ACHN (cell line): ENCODE measurements at places on chromosomes 1 and 21.

DNA sequence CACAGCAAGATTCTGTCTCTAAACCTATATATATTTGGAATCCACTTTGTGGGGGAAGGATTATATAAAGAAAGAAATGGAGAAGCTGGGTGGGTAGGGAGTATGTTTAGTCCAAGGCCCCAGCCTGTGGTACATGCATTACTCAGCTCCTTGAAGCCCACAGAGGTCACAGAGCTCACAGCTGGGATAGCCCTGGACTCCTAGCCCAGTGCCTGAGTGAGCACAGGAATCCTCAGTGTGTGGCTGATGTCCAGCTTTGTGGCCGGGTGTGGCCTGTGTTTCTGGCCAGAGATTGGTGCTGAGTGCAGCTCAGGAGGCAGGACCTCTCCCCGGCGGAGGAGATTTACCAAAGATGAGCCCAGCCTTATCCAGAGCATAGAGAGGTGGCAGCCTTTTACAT lies 7.6 kb downstream of the CAPN9 start:
- DNase-seq = peak; percentile 86

DNA sequence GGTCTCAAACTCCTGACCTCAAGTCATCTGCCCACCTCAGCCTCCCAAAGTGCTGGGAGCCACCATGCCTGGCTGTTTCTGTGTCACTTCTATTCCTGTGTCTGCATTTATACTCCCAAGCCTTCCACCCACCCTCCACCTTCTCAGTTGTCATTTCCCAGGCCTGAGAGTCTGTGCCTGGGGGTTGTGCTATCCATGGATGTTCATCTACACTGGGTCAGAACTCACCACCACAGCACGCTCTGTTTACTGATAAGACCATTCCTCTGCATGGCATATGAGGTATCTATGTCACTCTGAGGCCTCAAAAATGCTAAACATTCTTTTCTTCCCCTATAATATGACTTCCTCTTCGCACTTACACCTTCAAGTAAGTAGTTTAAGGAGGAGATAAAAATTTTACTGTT lies 6.1 kb downstream of the NENF start:
- no peak for DNase-seq

DNA sequence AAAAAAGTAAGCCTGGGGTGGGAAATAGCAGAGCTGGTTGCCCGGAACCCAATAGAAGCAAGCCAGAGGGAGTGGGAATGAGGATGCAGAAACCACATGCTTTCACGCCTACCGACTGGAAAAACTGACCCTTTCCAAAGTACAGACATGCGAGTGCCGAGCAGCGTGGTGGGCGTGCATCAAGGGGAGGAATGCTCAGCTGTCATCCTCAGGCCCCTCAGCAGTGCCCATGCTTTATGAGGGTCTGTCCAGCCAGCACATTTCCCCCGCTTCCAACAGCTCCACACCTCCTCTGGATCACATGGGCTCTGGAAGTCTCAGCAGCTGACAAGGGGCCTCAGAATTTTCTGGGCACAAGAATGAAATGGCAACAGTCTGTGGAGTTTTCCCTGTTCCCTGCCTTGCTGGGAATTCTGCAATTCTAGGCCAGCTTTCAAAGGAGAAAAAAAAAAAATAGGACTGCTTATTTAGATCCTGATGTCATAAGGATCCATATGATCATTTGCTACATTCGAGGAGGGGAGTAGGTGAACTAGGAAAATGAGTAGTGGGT lies 19.1 kb upstream of the IKBKE start:
- no peak for DNase-seq

- no peak for DNase-seq
Observed at GRCh38 chr1:98940722-98941079, 64.0 kb downstream of the PLPPR5 start.

- DNase-seq = no peak
Observed at GRCh38 chr1:118485757-118486156, 300.7 kb upstream of the SPAG17 start.

- DNase-seq = no peak
Observed at GRCh38 chr1:40382108-40382460, 8.6 kb downstream of the SMAP2 start.

GRCh38 chr1:155052439-155053395 lies 1.6 kb downstream of the ADAM15 start:
- DNase-seq = peak; percentile 54

DNA sequence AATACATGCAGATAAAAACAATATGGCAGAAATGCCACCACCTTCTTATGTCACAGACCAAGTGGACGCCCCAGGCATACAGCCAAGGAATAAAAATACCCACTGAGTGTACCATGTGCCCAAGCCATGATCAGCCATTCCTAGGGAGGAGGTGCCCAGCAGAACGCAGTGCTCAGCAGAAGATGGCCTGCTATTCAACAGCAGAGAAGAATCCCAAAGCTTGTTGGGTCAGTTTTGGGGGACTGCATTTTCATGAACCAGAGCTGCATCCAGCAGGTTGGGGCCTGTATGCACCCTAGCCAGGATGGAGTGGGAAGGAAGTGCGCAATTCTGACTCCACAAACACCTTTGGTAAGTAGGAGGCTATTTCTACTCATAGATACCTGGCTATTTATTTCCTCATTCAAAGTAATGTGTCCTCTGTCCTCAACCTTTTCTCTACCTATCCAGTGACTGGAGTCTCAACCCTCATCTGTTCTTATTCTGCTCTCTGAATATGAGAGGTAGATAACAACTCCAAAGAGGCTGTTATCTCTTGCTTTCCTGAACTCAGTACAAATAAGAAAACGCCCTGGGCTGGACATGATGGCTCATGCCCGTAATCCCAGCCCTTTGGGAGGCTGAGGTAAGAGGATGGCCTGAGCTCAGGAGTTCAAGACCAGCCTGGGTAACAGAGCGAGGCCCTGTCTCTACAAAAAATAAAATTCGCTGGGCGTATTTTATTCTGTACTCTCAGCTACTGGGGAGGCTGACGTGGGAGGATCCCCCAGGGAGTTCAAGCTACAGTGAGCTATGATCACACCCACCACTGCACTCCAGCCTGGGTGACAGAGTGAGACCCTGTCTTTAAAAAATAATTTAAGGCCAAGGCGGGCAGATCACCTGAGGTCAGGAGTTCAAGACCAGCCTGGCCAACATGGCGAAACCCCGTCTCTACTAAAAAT lies 2.5 kb upstream of the PLEKHM2 start:
- no peak for DNase-seq

- DNase-seq = no peak
Observed at GRCh38 chr1:53015508-53015860, 46.5 kb upstream of the PODN start.

- DNase-seq = no peak
Observed at GRCh38 chr1:211701733-211702132, 26.3 kb upstream of the NEK2 start.

GRCh38 chr1:34268311-34268954 lies 91.7 kb downstream of the C1orf94 start:
- no peak for DNase-seq

DNA sequence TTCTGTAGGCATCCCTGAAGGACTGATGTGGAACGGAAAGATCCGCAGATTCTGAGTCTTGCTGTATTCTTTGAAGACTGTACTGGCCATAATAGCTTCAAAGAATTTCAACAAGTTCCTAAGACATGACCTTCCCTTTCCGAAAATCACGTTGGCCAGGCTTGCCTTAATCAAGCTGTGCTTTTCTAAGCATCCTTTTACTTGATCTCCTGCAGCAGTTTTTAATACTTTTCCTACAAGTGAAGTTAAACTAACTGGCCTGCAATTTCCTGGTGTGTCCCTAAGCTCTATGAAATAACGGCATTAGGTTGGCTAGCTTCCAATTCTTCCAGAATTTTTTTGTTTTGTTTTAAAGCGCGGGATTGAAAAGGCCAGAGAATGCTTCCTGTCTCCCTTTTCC lies 40.3 kb downstream of the SPAG17 start:
- no peak for DNase-seq

DNA sequence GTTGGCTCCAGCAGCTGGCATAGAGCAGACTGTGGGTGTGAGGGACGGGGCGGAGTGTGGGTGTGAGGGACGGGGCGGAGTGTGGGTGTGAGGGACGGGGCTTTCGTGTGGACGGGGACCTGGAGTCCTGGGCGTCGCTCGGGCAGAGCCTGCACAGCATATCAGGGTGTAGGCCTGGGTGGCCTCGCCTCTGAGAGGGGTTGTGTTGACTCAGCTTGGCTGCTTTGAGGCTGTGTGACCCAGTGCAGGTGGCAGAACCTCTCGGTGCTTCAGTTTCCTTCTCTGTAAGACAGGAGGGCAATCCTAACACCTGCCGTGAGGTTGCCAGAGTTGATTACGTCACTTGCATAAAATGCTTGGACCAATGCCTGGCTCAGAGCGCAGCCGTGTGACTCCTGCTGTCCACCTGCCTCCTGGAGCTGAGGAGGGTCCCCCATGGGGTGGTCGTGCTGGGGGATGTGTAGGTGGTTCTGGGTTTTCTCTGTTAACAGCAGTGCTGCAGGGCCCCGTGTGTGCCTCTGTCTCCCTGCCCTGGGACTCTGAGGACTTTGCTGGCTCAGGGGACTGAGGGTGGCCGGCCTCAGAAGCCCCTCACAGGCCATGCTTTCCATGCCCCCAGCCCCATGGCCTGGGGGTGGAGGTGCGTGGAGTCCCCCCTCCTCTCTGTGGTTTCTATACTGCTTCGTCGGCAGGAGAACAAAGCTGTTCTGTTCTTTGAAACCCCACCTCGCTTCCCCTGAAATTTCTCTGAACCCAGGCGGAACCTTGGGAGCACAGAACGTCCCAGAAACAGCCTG lies 15.4 kb downstream of the PDXK start:
- DNase-seq = no peak

GRCh38 chr1:80392529-80392928 lies 1386.0 kb upstream of the ADGRL4 start:
- no peak for DNase-seq

DNA sequence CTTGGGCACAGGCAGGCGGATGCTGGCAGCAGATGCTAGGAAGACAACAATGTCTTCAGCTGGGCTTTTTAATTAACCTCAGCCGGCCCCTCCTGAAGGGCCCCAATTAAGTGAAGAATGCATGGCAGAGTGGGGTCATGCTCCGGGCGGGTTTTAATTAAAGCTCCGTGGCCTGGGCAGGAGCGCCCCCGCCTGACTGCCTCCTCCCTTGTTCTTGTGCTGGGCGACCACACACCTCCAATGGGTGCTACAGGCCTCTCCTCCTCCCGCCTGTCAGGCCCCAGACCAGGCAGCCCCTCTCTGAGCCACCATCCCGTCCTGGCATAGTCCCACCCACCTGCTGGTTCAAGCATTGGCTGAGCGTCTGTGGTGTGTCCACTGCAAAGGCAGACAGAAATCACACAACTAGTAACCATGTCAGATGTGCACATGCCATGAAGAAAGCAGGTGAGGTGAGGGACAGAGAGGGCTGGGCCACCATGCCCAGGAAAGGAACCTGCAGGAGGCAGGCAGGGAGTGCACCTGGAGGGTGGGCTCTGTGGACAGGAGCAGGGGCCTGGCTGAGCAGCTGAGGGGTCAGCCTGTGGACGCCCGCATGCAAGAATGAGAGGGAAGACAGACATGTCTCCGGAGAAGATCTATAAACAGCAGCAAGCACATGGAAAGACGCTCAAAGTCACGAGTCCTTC lies 8.5 kb upstream of the ARF1 start:
- no peak for DNase-seq

DNA sequence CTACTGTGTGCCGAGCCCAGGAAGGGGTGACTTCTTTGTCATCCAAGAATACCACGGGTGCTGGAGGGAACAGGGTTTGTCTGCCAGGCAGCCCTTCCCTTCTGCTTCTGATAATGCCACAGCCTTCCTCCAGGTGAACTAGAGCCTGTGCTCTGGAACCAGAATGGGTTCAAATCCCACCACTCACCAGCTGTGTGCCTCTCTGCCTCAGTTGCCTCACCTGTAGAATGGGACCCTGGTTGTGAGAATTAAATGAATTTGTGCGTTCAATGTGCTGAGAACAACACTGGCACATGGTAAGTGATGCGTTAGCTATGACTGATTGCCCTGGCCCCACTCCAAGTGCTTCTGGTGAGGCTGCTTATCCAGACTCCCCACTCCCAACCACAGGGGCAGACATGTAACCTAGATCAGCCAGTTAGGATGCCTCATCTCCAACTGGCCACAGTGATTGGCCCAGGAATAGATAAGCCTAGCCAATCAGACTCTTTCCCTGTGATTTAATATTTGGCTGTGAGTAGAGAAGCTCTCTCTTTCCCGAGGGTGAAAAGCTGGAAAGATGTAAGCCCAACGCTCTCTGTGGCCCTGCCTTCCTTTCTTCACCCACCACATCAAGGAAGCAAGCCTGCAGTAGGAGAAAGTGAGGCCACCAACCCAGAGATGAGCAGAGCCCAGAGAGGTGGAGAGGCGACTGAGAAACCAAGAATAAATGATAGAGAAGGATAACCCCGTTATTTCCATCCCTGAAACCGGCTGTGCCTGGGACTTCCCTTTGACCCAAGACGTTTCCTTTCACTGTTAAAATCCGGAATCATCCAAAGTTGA lies 20.8 kb upstream of the LAPTM5 start:
- peak; percentile 93 for DNase-seq

GRCh38 chr21:32613436-32614043 lies 1.4 kb upstream of the CFAP298 start:
- no peak for DNase-seq

DNA sequence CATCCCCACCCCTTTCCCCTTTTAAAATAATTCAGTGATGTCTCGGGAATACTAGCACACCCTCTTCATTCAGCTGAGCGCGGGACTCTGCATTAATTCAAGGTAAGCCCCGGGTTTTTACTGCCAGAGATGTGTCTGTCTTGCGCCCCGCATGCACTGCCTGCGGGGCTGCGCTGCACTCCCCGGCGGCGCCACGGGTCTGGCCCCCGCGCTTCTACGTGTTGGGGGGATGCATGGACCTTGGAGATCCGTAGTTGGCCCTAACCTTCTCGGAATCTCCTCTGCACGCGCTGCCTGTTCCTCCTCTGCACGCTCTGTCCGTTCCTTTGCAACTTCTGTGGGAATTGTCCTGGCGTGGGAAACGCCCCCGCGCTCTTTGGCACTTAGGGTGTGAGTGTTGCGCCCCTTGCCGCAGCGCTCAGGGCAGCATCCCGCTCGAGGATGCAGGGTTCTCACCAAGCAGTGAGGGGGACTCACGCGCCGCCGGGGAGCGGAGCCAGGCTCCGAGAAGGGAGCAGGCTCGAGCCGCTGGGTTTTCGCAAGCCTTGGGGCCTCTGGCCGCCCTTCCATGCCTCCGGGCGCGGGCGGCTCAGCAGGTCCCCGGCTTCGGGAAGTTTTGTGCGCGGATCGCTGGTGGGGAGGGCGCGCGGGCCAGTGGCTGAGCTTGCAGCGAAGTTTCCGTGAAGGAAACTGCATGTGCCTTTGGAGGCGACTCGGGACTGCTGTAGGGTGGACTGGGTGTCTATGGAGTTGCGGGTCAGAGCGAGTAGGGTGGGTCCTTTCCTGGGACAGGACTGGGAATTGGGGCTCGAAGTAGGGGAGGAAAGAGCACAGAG lies 165.1 kb upstream of the CACNA1E start:
- DNase-seq = no peak
